Renal pelvis (tissue), 12 donors: ENCODE measurements at places on chromosomes 1 and 21. TPM values are rescaled to one million over a fixed set of nuclear protein-coding genes. Genes with fewer than 3 reads are reported as not detected.
A peak's percentile ranks its signal among the peaks of the same experiment; 100 is the strongest.

GRCh38 chr1:37255136-37255795 is 219.1 kb upstream of the ZC3H12A start:
- peak; percentile 55 for DNase-seq

DNA sequence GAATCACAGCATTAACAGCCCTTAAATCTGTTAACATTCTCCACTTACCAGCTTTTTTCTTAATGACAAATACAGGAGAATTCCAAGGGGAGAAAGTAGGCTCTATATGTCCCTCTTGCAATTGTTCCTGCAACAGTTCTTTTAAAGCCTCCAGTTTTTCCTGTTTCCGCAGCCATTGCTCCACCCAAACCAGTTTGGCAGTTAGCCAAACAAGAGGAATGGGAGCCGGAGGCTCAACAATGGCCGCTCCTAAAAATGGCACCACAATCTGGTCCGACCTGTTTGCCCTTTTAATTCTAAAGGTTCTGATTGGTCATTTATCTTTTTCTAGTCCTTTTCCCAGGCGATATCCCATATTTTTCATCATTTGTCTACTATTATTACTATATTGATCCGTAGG is 14.0 kb upstream of the L1TD1 start:
- DNase-seq: no peak

DNA sequence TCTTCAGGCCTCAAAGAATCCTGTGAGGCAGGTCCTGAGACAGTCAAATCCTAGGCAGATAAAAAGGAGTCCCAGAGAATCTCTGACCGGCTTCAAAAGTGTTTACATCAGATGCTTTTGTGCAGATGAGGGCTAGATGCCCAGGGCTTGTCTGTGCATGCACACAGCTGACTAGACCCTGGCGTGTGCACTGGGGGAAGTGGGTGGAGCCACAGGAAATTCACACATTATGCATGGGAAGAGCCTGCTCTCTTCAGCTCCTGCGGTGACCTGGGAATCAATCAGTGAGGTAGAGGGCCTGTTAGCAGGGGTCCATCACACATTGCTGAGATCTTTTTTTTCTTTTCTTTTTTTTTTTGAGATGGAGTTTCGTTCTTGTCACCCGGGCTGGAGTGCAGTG is 36.6 kb upstream of the NHLH2 start:
- DNase-seq: no peak

GRCh38 chr1:217214551-217214950 is 416.3 kb downstream of the GPATCH2 start:
- DNase-seq: no peak

GRCh38 chr1:84550826-84551225 is 23.4 kb downstream of the CTBS start:
- no peak for DNase-seq

- DNase-seq: peak; percentile 39
These were observed 662 bp downstream of the SCAF4 start for GRCh38 chr21:31731056-31731856.

- no peak for DNase-seq
These were observed 57.6 kb downstream of the WLS start for GRCh38 chr1:68174738-68175113.

DNA sequence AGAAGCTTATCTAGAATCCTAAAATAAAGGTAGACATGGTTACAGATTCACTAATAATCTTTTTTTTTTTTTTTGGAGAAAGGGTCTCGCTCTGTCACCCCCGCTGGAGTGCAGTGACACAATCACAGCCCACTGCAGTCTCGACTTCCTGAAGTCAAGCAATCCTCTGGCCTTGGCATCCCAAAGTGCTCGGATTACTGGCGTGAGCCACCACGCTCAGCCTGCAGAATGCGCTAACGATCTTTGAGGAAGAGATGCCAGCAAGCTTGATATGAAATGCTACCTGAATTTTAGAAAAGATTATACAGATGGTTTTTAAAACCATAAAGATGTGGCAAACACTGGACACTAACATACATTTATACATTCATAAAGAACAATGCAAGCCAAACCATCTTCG is 4.1 kb upstream of the GNPAT start:
- DNase-seq: no peak

- no peak for DNase-seq
These were observed 12.3 kb upstream of the ALPL start for GRCh38 chr1:21496886-21497285.

DNA sequence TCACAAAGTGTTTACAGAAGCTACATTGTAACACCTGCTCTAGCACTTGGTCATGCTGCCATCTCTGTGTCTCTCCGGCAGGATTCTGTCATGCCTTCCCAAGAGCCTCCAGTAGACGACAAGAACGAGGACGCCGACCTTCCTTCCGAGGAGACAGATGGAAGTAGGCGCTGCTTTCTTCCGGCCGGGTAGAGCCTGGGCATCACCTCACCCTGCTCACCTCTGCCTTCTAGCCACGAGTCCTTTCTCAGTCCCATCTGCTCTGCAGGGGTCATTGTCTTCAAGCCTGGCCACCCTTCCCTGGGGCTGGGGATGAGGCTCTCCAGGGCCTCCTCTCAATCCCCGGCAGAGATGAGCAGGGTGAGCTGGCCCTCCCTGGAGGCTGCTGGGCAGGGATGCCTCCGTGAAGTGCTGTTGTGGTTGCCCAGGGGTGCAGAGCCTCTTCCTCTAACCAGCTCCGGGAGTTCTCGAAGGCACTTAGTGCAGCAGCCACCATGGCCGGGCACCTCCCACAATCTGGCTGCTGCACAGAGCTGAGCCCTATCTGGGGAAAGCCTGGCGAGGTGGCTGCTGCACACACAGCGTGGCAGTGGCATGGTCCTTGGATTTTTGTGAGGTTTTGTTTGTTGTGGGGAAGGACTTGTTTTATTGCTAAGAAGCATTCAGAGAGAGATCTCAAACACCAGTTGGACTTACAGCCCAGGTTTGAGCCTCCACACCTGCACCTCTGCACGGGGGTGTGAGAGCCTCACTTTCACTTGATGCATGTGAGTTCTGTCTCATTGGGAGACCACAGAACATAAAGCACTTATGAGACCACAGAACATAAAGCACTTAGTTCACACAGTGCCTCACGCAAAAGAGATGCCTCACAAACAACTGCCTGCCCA is 48.4 kb downstream of the FAAP20 start:
- DNase-seq: no peak

GRCh38 chr1:182568647-182569284 is 20.3 kb downstream of the RNASEL start:
- DNase-seq: no peak

DNA sequence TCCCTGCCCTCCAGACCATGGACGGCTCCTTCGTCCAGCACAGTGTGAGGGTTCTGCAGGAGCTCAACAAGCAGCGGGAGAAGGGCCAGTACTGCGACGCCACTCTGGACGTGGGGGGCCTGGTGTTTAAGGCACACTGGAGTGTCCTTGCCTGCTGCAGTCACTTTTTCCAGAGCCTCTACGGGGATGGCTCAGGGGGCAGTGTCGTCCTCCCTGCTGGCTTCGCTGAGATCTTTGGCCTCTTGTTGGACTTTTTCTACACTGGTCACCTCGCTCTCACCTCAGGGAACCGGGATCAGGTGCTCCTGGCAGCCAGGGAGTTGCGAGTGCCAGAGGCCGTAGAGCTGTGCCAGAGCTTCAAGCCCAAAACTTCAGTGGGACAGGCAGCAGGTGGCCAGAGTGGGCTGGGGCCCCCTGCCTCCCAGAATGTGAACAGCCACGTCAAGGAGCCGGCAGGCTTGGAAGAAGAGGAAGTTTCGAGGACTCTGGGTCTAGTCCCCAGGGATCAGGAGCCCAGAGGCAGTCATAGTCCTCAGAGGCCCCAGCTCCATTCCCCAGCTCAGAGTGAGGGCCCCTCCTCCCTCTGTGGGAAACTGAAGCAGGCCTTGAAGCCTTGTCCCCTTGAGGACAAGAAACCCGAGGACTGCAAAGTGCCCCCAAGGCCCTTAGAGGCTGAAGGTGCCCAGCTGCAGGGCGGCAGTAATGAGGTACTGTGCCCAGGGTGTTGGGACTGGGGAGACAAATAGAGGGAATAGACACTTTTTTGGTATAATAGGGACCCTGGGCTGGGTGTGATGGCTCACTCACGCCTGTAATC is 1.0 kb downstream of the ZBTB48 start:
- DNase-seq: no peak

DNA sequence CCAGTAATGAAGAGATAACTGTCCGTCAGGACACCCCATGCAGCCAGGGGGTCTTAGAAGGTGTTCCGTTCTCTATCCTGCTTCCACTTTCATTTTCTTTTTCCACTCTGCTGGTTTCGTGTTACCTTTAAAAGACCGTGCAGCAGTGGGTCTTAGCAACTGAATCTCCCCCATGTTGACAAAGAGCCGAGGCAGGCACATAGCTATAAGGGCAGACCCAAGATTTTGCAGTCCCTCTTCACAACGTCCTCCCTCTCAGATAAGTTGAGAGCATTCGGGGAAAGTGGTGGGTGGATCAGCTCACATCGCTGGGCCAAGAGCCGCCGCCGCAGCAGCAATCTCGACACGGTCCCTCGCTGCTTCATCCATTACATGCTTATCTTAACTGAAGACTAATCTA is 355.5 kb downstream of the LMO4 start:
- no peak for DNase-seq

GRCh38 chr1:162988869-162989268 is 80.3 kb upstream of the RGS4 start:
- DNase-seq: no peak

The NUP133 gene
- 44.6 TPM for polyA plus RNA-seq

The SLC16A4 gene
- polyA plus RNA-seq: 96.8 TPM

The OR2T2 gene
- not detected for polyA plus RNA-seq

The SYCP1 gene
- 0.30 TPM for polyA plus RNA-seq

The FCRL5 gene
- polyA plus RNA-seq: 0.13 TPM

The ELF3 gene
- 53.4 TPM for polyA plus RNA-seq

The IFI16 gene
- 43.1 TPM for polyA plus RNA-seq

The PAQR6 gene
- polyA plus RNA-seq: 7.1 TPM

The HTR1D gene
- polyA plus RNA-seq: 0.28 TPM
